ENCODE measurements at places on chromosomes 5 and 9. TPM values are rescaled to one million over a fixed set of nuclear protein-coding genes. Genes with fewer than 3 reads are reported as not detected.

DNA sequence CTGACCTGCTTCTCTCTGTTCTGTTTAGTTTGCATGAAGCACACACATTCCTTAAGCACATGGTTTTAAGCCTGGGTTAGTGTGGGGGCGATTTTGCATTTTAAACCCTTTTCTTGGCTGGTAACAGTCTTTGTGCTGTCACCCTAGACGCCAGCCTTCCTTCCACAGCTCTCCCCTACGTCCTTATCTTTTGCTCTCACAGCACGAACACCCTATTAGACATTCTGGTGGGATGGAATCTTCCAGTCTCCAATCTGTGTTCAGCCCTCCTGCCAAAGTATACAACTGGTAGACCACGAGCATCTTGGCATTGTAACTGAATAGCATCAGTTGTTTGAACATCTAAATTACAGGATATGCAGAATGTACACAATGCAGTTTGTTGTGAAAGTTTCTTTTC, 316.9 kb upstream of the IRX2 start:
- DNase-seq: no peak

DNA sequence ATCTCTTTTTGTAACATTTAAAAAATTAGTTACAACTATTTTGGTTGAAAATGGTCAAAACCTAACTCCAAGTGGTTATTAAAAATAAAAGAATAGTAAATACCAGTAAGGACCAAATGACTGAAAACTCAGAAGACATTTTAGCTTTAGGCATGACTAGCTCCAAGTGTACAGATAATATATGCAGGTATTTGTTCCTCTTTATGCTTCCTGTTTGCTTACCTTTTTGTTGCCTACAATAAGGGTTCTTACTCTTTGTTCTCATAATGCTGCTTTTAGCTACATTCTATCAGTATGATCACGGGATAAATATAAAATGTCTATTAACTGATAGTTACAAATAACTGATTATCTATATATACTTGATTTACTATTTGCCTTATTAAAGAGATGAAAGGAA, 259.6 kb downstream of the CDH12 start:
- no peak for DNase-seq

NKD2 gene
- 0.32 TPM for total RNA-seq

KYAT1 gene
- 9.1 TPM for total RNA-seq

- no peak for DNase-seq
Observed at GRCh38 chr5:76836585-76836984, 13.2 kb upstream of the S100Z start.

ANXA1 gene
- total RNA-seq: 461 TPM

- no peak for DNase-seq
Observed at GRCh38 chr9:93326056-93326455, 125.4 kb upstream of the FAM120A start.
